ENCODE measurements at places on chromosomes 5 and 9.

- no peak for DNase-seq
These were observed at the start of gene GPX3 for GRCh38 chr5:151020304-151021110. GPX3 (plus strand) TSS chr5:151020591; CDS start chr5:151020655, 64 bp downstream.

GRCh38 chr9:76018761-76019160, 128.3 kb downstream of the PCSK5 start:
- DNase-seq, result no peak

DNA sequence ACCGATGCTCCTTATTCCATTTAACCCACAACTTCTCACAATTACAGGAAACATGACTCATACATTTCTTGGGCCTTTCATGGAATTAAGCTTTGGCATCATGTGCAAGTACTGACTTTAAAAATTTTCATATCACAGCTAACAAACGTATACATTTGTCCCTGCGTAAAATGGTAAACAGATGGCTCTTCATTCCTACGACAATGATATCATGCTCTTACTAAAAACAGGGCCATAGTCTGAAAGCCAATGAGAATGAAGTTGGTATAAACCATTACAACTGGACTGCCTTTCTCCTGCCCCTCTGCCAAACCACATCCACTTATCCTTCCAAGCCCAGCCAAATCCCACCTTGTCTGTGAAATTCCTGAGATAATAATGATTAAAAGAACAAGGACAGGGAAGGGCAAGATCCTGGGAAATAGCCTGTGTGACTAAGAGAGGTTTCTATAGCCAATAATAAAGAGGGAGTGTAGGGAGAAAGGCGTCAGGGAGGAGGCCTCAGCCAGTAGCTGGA, 44.9 kb upstream of the ZNF366 start:
- no peak for DNase-seq

GRCh38 chr9:77453825-77454647, 194.1 kb downstream of the GNA14 start:
- DNase-seq, result no peak

DNA sequence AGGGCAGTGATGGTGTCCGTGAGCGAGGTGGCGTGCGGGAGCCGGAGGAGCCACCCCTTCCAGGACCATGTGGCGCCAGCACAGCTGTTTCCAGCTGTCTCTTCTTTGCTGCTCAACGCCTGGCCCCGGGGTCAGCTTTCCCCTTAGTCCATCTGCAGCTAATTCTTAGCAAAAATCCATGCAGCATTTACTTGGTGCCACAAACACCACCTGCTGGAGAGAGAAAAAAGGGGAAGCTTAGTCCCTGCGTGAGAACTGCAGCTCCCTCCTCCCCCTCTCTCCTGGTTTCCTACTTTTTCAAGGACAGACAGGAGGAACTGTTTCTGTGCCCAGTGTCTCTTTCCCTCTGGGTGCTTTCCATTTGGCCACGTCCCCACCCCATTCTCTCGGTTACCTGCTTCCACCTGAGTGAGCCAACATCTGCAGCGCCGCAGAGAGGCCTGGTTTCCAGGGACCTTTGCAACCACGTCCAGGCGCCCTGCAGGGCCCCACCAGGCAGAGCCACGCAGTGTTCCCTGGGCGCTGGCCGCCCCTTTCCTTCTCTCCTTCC, 3.4 kb downstream of the SLC6A19 start:
- no peak for DNase-seq

Data from stimulated activated CD4-positive, alpha-beta T cell treated with anti-CD3 and anti-CD28 coated beads, Interleukin-4, amount 100 ng/mL, for 48 hours (primary cell).